SK-N-SH (cell line): ENCODE measurements at places on chromosomes 5 and 9.

DNA sequence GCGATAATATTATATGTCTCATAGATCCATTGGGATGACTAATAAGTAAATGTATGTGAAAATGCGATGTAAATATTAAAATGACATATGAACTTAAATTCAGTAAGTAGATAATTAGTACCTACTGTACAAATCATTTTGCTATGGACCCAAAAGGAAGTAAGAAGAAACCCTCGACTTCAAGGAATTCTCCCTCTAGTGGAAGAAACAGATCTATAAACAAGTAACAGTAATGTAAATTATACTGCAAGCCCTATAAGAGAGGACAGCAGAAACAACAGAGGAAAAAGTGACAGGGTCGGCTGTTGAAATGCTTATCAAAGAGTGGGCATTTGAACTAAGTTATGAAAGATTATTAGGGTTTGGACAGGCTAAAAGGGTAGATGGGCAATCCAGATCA lies 320.3 kb downstream of the DMAC1 start:
- H3K27me3 ChIP-seq = no peaks in the 10 kb centered on the region
- H3K4me1 ChIP-seq = no peaks in the 10 kb centered on the region
- H3K27ac ChIP-seq = no peak overlapping the region
- no peak for DNase-seq
- H3K36me3 ChIP-seq = no peaks in the 10 kb centered on the region
- H3K4me3 ChIP-seq = no peak overlapping the region

DNA sequence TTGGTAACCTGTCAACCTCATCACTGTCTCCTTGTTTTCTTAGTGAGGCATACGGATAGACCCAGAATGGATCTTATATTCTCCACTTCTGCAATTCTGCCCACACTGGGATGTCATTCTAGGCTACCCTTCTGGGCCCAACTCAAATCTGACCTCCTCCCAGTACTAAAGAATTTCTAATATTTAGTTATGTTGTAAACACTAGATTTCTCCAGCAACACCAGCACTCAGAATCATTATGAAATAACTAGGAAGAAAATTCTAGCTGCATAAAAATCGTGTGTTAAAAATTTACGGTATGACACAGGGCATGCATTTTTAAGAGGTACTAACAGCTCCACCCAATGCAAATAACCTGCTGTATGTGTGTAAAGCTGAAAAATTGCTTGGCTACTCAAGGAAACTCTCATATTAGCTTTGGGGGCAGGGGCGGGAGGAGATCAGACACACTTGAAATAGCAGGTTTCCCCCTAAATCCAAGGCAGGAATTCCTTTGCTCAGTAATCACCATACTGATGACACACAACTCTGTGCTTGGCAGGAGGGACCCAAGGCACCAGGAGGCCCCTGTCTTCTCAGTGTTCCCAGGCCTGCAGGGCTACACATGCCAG lies 27.3 kb downstream of the MACROH2A1 start:
- peaks cover 77% of the 10 kb centered on the region for H3K36me3 ChIP-seq
- H3K4me3 ChIP-seq = no peak overlapping the region
- DNase-seq = no peak

- H3K27ac ChIP-seq = no peak overlapping the region
- DNase-seq = peak; percentile 11
- peaks cover 52% of the 10 kb centered on the region for H3K36me3 ChIP-seq
- H3K4me3 ChIP-seq = no peak overlapping the region
- H3K27me3 ChIP-seq = no peaks in the 10 kb centered on the region
These were observed 51.5 kb downstream of the CEP120 start for GRCh38 chr5:123371575-123372179.

- peaks cover 70% of the 10 kb centered on the region; the same call in 1 of the 2 replicates for H3K36me3 ChIP-seq
- H3K4me3 ChIP-seq = no peak overlapping the region
- no peaks in the 10 kb centered on the region for H3K4me1 ChIP-seq
- no peaks in the 10 kb centered on the region for H3K27me3 ChIP-seq
- no peak overlapping the region for H3K27ac ChIP-seq
These were observed 11.1 kb upstream of the AJM1 start for GRCh38 chr9:136831002-136831719.

- H3K4me3 ChIP-seq = no peak overlapping the region
- H3K36me3 ChIP-seq = no peaks in the 10 kb centered on the region
These were observed 69.7 kb downstream of the CFAP77 start for GRCh38 chr9:132479733-132480132.

DNA sequence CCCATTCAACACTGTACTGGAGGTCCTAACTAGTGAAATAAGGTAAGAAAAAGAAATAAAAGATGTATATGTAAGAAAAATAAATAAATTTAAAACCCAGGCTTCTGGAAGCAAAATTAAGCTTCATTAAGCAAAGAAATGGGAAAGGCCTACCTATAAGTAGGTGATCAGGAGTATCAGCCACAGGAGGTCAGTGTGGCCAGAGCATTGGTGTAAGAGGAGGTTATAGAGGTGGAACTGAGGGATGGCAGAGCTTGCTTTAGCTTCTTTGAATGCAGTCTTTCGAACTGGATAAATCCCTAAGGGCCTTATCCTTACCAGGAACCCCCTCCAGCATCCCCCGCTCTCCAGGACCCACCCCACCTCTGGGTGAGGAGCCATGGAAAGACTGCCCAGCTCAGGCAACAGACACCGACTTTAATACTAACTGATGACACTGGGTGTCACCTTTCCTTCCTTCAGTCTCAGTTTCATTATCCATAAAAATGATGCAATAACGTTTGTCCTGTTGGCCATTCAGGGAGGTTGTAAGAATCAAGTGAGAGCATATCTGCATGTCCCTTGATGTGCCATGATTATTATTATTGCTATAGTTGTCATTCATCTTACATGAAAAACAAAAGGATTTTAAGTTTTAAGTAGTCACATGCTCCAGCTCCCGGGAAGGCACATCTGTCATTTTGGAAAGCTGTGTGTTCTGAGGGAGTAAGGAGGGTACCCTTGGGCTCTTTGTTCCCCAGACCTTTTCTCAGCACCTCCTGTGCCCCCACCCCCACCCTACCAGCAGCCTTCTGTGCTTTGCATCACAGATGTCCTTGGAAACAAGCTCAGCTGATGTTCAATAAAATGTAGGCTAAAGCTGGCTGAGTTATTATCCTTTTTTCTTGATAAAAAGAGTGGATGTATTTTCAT lies 50.8 kb upstream of the CTNNA1 start:
- no peaks in the 10 kb centered on the region for H3K27me3 ChIP-seq
- H3K4me1 ChIP-seq = 0 out of 2 replicates have a peak, but pooled peaks cover 3% of the 10 kb centered on the region
- H3K4me3 ChIP-seq = no peak overlapping the region

GRCh38 chr5:115084246-115084793 lies 85.4 kb downstream of the TRIM36 start:
- H3K27me3 ChIP-seq = no peaks in the 10 kb centered on the region
- no peaks in the 10 kb centered on the region for H3K4me1 ChIP-seq
- no peaks in the 10 kb centered on the region for H3K36me3 ChIP-seq
